ENCODE measurements at places on chromosomes 16 and 17.

GRCh38 chr16:84732674-84733352, 33.0 kb downstream of the USP10 start:
- no peak for DNase-seq

DNA sequence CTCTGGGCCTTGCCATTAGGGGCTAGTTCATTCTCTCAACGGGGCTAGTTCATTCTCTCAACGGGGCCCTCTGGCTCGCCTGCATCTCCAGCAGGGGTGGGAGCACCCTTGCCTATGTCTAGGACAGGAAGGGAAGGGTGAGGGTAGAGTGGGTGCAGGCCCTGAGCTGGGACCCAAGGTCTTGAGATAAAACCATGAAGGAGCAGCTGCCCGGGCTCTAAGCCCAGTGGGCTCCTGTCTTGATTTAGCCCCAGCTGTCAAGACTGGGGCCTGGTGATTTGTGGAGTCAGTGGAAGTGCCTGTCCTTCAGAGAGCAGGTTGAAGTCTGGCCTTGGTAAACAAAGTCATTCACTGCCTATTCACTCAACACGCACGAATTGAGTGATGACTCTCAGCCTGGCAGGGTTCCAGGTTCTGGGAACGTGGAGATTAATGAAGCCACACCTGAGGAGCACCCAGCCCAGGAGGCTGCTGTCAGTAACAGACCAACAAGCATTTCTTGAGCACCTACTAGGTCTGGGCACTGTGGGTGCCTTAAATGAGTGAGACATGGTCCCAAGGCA, 35.4 kb downstream of the WNT3 start:
- DNase-seq = no peak

DNA sequence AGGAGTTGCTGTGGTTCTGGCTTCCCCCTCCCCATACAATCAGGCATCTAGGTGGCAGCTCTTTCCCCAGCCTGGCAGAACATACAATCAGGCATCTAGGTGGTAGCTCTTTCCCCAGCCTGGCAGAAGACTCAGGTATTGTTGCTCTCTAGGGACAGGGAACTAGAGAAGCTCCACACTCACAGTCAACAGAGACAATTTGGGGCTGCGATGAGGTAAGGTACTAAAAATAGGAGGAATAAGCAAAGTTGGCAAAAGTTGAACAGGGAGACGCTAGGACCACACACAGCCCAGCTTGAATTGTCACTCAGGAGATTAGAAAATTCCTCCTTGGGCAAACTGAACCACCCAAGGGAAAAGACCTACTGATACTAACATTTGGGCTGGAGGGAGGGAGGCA, 315.5 kb upstream of the CDH5 start:
- no peak for DNase-seq

DNA sequence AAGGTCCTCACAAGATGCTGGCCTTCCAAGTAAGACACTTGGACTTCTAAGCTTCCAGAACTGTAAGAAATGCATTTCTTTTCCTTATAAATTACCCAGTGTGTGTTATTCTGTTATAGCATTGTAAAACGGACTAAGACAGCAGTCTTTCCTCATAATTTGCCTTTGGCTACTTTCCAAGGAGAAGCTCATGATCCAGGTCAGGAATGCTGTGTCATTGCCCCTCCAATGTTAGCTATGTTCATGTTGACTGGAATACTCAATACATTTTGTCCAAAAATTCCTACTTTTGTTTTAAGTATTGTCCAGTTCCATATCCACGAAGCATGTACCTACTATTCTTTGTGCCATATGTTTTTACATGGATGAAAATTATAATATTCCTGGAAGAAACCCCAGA, 234.6 kb downstream of the HS3ST3A1 start:
- no peak for DNase-seq

GRCh38 chr16:48430890-48431289, 45.7 kb upstream of the SIAH1 start:
- DNase-seq = no peak

DNA sequence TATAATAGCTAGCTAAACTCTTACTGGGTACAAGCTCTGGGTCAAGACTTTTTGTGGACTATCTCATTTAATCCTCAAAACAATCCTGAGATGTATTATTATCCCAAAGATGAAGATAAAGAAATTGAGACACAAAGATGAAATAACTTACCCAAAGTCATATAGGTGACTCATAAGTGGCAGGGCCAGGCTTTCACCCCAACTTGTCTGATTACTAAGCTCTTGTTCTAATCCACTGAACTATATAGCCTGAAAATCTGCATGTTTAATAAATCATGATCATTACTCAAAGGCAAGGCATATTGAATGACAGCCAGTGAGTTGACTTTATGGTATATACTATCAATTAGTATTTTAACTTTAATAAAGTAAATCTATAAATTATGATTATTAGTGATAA, 77.4 kb downstream of the SKAP1 start:
- no peak for DNase-seq

GRCh38 chr16:13322336-13322735, 420.9 kb downstream of the SHISA9 start:
- DNase-seq = no peak

- DNase-seq = no peak
Observed at GRCh38 chr17:61306003-61306402, 93.6 kb upstream of the TBX2 start.

- no peak for DNase-seq
Observed at GRCh38 chr17:77877036-77877435, 81.5 kb upstream of the TNRC6C start.

DNA sequence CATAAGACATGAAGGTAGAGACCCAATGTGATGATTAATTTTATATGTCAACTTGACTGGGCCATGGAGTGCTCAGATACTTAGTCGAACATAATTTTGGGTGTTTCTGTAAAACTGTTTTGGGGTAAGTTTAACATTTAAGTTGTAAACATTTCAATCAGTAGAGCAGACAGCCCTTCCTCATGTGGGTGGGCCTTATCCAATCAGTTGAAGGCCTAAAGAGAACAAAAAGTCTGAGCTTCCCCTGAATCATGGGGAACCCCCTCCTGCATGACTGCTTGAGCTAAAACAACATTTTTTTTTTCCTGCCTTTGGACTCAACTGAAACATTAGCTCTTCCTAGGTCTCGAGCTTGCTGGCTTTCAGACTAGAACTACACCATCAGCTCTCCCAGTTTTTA, 327.3 kb upstream of the SOX9 start:
- no peak for DNase-seq
